Thymus (tissue), 14 donors: ENCODE measurements at places on chromosomes 3 and 15.

- no peak for DNase-seq
Observed at GRCh38 chr3:53225181-53225580, 30.6 kb downstream of the TKT start.

GRCh38 chr3:196662033-196662432, 22.5 kb downstream of the NRROS start:
- DNase-seq, result no peak

GRCh38 chr15:65512189-65512588, 5.3 kb downstream of the DPP8 start:
- no peak for DNase-seq

- DNase-seq, result no peak
Observed at GRCh38 chr3:29771602-29772001, 490.7 kb downstream of the RBMS3 start.

GRCh38 chr3:78992400-78992799, 775.4 kb downstream of the ROBO1 start:
- no peak for DNase-seq

DNA sequence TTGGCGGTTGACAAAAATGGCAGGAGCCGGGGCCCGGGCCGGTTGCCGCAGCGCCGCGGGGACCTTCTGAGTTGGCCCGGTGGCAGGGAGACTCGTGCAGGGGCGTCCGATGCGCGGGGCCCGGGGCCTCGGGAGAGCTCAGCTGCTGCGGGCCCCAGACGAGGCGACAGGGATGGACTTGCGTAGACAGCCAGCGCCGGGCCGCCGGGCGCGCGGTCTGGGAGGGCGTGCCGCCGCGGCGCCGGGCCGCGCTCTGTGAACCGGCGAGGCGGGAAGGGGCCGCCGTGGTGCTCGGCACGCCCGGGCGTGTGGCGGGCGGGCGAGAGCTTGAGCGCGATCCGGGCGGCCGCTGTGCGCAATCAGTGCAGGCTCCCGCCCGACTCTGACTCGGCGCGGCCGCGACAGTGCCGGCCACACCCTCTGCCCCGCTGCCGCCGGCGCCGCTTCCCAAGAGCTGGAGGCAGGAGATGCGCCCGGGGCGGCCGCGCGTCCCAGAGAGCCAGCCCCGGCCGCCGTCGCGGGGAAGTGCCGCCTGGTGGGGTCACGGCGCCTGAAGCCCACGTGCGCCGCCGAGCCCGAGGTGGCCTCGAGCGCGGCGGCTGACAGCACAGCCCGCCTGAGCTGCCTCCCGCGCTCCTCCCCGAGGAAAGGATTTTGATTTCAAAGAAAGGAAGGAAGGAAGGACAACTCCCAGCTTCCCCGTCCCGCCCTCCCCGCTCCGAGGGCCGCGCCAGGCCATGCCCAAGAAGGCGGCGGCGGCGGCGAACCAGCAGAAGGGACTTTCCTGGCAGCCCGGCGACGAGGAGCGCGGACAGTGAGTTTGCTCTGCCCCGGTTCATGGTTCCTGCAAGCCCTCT, 657 bp downstream of the TLNRD1 start:
- peak; percentile 32 for DNase-seq

DNA sequence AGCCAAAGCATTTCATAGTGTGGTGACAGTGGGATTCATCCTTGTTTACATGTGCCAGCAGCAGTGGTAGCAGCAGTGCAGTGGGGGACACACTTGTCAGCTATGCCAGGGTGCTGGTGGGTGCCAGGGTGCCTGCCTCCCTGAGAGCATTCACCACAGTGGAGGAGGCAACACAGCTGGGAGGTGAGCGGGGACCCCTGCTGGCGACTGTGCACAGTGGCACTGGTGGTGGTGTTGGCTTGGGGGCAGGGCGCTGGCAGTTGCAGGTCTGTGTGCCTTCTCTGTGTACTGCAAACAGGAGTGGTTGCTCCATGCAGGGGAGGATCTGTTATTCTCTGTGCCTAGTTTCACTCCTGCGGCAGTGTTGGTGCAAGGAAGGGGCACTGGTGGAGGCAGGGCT, 41.2 kb downstream of the CEP63 start:
- peak; percentile 4 for DNase-seq

DNA sequence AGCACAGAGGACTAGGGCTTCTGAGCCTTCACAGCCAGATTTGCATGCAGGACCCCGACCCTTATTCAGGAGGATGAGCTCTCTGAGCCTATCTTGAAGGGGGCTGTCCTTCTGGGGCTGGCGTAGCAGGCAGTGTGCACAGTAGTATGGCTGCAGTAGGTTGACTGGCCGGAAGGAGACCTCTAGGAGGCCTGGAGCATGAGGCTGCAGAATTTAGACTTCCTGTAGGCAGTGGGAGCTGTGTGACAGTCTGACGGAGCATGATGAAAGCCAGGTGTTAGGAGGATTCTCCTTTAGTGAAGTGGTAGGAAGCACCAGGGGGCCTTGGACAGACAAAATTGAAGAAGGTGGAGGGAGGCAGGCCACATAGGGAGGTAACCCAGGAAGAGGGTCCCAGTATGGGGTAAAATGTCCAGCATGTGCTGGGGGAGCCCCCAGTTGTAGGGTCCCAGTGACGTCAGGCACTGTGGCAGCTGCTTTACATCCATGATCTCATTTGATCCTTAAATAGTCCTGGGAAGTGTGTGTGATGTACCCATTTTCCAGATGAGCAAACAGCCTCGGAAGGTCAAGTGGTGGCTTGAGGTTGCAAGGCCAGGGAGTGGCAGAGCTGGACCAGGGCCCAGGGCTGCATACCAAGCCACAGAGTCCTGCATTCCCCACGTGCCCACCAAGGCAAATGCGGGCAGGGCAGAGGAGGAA, 36.1 kb downstream of the SPSB4 start:
- DNase-seq, result no peak

GRCh38 chr15:69170597-69170996, 10.2 kb downstream of the GLCE start:
- no peak for DNase-seq

GRCh38 chr3:178827285-178827856, 244.2 kb downstream of the ZMAT3 start:
- no peak for DNase-seq

DNA sequence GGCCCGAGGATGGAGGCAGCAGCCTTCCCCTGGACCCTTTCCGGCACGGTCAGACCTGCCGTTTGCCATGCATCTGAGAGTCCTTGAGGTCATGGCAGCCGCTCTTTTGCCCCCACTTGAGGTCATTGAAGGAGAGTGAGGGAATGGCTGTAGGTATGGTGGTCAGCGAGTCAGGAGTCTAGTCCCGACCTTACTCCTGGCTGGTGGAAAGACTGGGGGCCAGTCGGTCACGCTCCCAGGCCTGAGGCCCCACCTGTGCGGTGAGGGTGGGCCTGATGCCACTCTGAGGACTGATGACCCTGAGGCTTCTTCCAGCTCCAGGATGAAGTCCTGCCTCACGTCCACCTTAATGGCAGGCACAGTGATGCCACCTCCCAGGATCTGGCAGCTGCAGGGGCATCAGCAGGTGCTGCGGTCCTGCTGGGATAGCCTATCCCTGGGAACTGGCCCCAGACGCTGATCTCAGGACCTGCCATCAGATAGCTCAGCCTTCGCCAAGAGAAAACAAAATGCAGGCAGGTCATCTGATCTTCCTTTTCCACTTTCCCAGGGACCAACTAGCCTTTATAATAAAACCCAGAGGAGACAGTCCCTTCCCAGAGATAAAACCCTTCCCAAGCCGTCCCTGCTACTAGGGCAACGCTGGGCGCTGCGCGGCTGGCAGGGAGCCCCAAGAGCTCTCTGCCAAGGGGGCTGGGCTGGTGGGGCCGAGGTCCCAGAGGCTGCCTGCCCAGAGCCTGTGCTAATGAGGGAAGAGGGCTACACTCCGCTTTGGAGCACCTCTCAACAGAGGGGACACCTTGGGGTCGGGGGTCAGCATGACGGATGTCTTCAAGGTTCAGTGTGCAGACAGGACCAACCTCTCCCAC, 42.2 kb downstream of the TM2D3 start:
- no peak for DNase-seq

DNA sequence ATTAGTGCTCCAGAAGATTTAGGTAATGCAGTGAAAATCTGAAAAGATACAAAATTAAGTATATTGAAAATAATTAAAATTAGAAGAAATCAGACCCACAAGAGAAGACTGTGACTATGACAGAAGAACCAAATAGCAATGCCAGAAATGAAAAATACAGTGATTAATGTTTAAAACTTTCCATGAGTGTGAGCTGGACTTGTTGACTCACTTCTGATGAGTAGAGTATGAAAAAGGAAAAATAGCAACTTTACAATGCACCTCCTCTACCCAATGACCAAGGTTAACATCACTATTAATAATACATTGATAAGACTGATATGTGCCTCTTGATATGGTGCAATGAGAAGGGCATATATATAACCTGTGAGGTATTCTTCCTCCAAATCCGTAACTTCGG, 39.3 kb upstream of the SLC22A13 start:
- DNase-seq, result no peak

DNA sequence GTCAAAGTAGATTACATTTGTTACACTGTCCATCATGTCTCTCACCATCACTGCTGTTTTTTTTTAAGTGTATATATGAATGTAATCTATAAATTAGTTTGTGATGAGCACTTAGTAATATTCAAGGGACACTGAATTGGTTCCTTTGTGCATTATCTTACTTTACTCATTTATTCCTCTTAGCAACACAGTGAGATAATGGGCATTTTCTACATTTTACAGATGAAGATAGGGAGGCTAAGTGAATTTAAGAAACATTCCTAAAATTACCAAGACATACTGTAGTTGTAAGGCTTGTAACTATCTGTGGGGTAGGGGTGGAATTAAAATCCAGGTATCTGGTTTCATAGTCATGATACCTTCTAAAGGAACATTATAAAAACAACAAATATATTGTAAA, 33.9 kb downstream of the VPS8 start:
- no peak for DNase-seq

DNA sequence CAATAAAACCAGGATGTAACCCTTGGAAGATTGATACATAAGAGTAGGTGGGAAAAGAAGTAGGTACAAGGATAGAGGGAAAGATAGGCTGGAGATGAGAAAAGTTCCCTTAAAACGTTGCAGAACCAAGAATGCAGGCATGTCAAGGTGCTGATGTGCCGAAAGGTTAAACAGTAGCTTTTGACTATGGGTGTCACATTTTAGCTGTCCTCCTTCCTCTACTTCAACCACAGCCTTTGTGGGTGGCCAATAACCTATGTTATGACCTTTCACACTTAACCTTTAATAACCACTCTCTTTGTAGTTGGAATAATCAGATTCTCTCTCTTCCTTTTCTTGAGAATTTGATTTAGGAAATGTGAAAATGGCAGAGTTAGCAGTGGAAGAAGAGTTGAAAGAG, 184.5 kb upstream of the GAP43 start:
- no peak for DNase-seq

GRCh38 chr3:12076666-12077065, 72.5 kb downstream of the SYN2 start:
- DNase-seq, result no peak

GRCh38 chr15:37880009-37880834, 54.2 kb upstream of the TMCO5A start:
- DNase-seq, result no peak

DNA sequence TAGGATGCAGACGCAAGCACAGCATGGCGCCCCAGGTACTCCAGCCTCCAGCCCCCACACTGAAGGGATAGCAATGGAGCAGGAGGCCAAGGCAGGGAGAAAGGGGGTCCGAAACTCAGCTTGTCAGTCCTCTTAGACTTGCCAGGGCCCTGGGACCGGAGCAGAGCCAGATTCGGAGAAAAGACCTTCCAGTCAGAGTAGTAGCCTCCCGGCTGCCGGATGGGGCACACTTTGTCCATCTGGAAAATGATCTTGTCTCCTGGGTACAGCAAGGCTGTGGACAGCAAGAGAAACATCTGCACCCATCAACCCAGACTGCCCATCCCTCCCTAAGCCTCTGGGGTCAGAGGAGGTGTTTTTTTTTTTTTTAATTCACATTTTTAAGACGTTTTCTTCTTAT, 24.3 kb downstream of the EFCAB12 start:
- no peak for DNase-seq

- DNase-seq, result no peak
Observed at GRCh38 chr15:29071232-29071881, 185.6 kb downstream of the APBA2 start.

DNA sequence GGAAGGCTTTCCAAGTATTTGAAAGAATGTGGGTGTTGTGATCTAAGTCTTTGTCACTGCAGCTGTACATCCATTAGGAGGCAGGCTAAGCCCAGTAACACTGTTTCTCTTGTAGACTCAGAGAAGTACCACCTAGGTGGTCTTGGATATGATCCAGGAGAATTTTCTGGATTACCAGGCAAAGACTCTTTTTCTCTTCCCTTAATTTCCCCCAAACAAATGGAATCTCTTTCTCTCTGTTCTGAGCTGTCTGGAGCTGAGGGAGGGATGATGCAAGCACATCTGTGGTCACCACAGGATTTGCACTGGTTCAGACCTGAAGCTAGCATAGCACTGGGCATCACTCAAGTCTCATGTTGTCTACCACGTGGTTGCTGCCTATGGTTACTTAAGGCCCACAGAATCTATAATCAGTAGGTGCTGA, 227.6 kb downstream of the NECTIN3 start:
- DNase-seq, result no peak

DNA sequence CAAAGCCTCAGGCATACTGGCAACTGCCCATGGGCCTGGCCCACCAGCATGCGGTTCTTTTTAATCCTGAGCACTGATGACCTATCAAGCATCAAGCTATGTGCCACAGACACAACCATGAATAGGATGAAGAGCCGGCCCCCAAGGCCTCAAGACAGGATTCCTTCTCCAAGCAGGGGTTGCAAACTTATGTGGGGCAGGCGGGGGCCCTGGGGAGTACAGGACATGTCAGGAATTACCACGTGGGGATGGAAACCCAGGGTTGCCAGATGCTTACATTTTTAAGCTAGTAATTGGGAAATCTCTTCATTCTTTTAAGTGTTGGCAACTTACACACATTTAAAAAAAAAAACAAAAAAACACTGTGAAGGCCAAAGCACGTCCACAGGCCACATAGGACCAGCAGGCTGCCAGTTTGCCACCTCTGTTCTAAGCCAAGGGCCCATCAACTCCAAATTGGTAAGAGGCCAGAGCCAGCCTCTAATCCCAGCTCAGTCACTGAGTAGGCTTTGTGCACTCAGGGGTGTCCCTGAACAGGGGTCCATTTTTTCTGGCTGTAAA, 32.8 kb downstream of the BDH1 start:
- no peak for DNase-seq

DNA sequence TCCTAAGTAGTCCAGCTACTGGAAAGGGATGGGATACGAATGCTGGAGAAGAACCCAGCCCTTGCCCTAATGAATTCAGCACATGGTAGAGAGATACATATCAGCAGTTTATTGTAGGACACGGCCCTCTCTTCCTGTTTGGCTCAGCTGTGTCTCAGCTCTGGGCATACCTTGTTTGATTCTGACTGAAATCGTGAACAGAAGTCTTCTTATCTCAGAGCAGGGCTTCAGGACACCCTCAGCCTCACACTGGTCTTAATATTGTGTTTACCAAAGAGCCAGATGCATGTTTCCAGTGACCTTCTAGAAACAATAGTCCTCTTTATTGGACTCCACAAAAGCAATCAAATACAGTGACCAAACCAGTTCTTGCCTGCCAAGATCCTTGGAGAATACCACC, 54.7 kb downstream of the FAM174B start:
- DNase-seq, result no peak

- DNase-seq, result no peak
Observed at GRCh38 chr3:64002233-64002632, 21.1 kb downstream of the PSMD6 start.

GRCh38 chr15:90130291-90130690, 28.0 kb upstream of the IDH2 start:
- DNase-seq, result no peak

GRCh38 chr3:24401090-24401810, 93.4 kb downstream of the THRB start:
- no peak for DNase-seq

- DNase-seq, result no peak
Observed at GRCh38 chr3:189954733-189955665, 165.7 kb downstream of the P3H2 start.

- no peak for DNase-seq
Observed at GRCh38 chr15:75431682-75432081, 19.8 kb downstream of the SIN3A start.
